ENCODE measurements at places on chromosomes 1 and 21. TPM values are rescaled to one million over a fixed set of nuclear protein-coding genes. Genes with fewer than 3 reads are reported as not detected.

The SH2D5 gene
- 1.6 TPM for polyA plus RNA-seq

The ATP1A2 gene
- polyA plus RNA-seq = 1.1 TPM

The S100A2 gene
- polyA plus RNA-seq = 2.0 TPM

The PRELP gene
- polyA plus RNA-seq = 2.8 TPM

The MYCBP gene
- 11.2 TPM for polyA plus RNA-seq

DNA sequence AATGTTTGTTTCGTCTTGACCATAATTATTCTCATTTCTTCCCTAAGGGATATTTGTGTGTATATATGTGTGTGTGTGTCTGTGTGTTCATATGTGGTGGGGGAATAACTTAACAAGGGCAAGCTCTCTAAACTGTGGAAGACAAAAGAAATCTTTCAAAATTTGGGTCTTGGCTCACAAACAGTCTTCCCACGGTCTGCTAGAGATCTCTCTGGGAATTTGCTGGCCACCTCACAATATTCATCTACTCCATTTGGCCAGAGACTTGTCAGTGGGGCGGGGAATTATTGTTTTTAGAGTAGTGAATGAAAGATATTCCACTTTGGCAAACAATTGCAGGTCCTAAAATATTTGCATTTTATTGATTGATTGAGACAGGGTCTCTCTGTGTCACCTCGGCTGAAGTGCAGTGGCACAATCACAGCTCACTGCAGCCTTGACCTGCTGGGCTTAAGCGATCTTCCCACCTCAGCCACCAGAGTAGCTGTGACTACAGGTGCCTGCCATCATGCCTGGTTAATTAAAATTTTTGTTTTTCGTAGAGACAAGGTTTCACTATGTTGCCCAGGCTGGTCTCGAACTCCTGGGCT is 8.0 kb upstream of the EIF2B3 start:
- no peak for DNase-seq

- DNase-seq = no peak
These were observed 66.1 kb downstream of the HTR6 start for GRCh38 chr1:19730793-19731192.

DNA sequence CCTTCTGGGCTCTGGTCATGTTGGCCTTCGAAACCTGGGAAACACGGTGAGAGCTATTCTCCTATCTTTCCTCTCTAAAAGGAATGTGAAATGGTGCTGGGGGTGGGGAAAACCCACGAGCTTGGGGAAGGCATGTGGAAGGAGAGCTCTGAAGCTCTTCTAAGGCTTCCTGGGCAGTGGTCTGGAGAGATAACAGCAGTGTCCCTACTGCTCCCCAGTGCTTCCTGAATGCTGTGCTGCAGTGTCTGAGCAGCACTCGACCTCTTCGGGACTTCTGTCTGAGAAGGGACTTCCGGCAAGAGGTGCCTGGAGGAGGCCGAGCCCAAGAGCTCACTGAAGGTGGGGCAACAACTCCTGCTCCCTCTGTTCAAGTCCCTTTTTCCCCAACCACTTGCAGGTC is 2.8 kb downstream of the USP21 start:
- no peak for DNase-seq

DNA sequence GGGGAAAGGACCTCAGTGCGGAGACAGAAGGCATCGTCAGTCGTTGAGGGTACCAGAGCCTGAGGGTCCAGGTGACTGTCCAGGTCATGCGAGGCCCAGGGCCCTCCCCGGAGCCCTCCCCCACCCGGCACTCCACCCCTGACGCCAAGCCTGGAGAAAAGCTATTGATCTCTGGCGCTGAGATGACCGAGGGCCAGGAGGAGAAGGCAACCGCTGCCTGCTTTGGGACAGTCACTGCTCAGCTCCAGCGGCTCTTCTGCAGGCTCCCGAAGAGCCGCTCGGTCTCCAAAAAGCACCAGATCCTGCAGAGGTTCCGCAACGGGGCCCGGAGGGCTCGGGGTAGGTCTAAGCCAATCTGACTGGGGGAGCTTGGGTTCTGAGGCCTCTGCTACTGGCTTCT is 10.9 kb downstream of the RASSF5 start:
- DNase-seq = no peak

- DNase-seq = no peak
These were observed 5.3 kb downstream of the PLXNA2 start for GRCh38 chr1:208238710-208239472.

DNA sequence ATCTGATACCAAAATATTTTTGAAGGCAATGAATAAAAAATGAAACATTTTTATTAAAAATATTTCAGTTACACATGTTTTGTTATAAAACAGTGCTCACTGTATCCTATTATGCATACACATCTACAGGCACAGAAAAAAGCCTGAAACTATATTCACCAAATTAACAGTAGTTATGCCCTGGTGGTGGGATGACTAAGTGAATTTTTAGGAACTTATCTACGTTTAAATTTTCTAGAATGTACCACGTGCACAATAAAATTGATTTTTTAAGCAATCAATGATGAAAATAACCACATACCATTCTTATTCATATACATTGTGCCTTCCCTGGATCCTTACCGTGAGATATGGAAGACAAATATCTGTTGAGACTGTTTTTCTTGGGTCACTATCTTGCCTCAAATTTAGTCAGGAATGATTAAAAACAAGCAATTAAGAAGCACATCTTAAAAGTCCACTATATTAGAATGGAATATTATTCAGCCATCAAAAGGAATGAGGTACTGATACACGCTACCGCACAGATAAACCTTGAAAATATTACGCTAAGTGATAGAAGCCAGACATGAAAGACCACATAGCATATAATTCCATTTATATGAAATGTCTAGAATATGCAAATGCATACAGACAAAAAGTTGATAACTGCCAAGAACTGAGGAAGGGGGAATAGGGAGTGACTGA is 17.4 kb downstream of the TP53BP2 start:
- DNase-seq = no peak

- DNase-seq = no peak
These were observed 32.9 kb upstream of the DIPK1A start for GRCh38 chr1:92994105-92994712.

DNA sequence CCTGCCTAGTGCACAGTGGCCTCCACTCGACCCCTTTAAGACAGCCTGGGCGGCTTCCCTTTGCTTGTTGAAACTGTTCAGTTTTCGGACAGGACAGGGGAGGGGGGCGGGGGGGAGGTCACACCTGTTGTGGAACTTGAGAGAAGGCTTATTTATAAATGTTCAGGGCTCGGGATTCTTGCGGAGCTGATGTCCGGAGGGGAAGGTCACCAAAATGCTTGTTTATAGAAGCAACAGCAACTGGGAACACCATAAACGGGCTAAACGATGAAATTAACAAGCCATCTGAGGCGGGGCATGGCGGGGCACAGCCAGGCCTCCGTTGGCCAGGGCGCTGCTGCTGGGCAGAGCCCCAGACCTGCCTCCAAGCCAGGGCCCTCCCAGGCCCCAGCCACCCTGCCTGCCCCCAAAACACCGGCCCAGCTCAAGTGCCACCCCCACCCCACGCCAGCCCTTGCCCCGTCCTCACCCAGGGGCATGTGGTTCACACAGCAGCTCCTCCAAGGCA is 59.8 kb upstream of the CASZ1 start:
- no peak for DNase-seq

DNA sequence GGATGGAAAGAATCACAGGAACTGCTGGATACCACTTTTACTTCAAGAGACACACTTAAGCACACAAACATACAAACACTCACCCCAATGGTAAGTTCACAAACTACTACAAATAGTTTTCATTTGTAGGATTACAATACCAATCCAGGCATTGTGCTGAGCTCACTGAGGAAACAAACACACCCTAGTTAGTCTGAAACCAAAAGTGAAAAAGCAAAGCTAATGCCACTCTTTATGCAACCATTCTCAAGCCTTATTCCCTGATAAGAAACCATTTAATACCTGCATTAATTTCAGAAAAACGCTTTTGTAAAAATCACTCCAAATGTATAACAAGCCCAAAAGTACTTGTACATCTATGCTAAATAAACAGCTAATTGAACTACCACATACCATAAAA is 38.3 kb downstream of the RNF115 start:
- no peak for DNase-seq

- DNase-seq = no peak
These were observed 42.1 kb upstream of the ATP2B4 start for GRCh38 chr1:203584507-203584906.

DNA sequence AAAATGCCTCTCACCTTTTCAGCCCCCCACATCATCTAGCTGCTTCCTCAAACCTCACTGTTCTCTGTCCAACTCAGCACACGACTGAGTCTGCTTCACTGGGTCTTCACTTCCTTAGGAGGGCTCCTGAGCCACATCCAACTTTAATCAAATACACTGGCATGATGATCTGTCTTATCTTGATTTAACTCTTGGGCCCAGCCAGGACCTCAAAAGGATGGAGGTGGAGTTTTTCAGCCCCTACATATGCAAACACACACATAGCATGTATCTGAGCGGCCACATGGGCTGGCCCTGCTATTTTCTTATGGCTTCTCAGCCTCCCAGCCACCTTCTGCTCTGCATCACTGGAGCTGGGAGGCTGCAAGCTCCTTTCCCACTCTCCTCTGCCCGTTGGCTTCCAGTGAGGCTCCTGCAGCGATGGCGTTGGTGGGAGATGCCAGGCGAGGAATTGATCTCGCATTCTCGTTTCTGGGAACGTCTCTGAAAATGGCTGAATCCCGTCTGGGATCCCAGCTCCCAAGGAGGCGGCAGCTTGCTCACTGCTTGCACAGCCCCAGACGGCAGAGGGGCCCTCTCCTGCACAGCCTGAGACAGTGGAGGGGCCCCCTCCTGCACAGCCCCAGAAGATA is 1.8 kb upstream of the PRXL2B start:
- no peak for DNase-seq

DNA sequence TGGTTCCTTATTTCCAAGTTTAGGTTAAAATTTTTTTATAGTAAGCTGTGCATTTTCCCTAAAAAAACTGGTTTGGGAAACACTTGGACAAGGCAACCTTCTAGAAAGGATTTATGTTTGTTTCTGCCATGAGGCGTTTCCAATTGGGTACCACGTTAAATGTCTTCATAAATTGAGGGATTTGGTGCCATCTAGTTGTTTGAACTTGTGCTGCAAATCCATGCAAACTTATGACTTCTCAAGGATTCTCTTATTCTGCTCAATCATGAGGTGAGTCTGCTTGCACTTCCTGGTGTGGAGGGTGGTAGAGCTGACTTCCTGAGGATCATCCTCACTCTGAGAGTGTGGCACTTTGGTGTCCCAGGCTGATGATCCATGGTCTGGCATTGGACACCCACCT is 123.3 kb downstream of the PCNX2 start:
- no peak for DNase-seq

- no peak for DNase-seq
These were observed 177.1 kb upstream of the EDN2 start for GRCh38 chr1:41661428-41662060.

DNA sequence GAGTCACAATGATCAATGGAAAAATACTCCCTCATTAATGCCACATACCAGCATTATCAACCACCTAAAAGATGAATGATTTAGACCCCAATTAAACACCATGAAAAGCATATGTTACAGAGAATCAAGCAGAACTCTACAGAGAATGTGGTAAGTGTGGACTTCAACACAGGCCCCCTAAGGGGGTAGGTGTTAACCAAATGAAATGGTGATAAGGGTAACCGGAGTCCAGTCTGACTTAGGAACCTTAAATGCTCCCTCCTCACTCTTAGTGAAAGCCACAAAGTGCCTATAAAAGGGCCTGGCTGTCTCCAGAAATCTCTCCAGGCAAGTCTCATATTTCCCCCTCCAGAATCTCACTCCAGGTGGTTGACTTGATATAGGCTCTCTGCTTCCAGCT is 149.2 kb upstream of the FOXD3 start:
- no peak for DNase-seq

- DNase-seq = no peak
These were observed 10.2 kb downstream of the COL6A1 start for GRCh38 chr21:45991606-45992300.

DNA sequence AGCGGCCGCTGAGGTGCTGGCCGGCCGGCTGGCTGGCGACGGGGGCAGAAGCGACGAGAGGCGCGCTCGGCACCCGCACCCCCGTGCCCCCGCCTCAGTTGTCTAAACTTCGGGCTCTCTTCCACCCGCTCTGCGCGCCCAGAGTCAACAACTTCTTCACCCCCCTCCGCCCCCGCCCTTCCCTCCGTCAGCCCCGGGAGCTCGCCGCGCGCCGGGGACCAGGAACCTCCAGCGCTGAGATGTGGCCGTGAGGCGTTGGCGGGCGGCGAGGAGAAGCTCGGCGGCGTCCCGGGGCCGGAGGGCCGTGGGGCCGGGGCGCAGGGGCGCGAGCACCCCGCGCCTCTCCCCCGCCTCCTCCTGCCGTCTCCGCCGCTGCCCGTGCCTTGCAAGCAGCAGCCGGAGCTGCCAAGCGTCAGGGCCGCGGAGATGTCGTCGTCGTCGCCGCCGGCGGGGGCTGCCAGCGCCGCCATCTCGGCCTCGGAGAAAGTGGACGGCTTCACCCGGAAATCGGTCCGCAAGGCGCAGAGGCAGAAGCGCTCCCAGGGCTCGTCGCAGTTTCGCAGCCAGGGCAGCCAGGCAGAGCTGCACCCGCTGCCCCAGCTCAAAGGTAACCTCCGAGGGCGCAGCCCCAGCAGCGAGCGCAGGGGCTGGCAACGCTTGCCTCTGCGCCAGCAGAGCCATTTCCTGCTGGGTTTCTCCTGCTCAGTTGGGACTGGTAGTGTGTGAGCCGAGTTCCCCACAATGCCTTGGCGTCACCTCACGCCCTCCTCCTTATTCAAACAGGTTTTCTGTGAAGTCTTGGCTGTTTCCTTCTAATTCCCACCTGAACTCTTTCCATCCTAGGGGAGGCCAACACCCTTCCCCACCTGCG is 710 bp downstream of the PPP2R5A start:
- DNase-seq = no peak

DNA sequence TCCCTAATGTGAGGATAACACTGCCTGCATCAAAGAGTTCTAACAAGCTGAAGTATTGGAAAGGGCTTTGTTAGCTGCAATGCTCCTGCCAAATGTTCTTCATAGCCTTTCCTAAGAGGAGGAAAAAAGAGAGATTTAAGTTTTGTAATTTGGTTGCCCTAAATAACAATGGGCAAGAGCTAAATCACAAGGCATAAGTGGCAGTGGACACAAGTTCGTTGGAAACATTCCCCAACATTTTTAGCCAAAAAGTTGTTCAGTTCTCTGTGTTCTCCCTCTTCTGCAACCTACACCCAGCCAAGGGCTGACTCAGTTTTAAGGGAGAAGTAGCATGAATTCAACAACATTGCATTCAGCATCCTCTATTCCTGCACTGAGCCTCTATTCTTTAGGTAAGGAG is 2.6 kb upstream of the UQCRHL start:
- no peak for DNase-seq

GRCh38 chr1:1990222-1990621 is 13.4 kb downstream of the CFAP74 start:
- DNase-seq = no peak

GRCh38 chr1:60612790-60613189 is 469.6 kb upstream of the NFIA start:
- no peak for DNase-seq

All from BJ (cell line).